ENCODE measurements at places on chromosomes 6 and 20.

DNA sequence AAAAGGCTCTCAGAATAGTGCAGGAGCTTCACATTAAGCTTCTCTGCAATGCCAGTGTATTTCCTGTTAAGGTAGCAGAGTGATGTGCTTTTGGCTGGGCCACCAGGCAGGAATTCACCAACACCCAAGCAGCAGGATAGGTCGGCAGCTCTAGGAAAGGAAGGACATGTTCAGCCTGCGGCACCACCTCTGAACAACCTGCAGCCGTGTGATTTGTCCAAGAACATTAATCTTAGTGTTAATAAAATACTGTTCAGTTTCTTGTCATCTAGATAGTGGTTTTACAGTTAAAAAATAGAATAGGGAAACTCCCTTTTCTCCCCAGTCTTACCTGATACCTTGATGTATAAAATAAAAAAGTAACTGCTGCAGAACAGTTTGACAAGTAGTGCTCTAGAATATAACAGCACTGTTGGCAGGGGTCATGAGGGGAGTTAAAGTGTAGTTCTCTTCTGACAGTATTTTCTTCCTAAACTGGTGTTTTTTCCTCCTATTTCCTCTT lies 18.8 kb downstream of the ZNF292 start:
- DNase-seq, result no peak

DNA sequence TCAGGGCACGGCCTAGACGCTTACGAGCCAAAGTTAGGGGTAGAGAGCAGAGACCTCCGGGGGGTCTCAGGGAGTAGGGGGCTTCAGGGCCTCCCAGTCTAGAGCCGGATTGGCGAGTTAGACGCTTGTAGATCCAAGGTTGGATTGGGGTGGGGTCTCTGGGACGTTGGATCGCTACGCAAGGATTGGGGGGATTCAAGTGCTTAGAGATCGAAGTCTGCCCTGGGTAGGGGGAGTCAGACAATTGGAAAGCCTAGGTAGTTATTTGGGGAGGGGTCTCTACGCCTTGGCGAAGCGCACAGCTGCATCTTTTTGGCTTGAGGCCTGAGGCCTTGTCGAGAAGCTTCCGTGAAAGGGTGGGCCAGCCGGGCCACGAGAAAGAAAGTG lies 469 bp downstream of the STX16 start:
- no peak for DNase-seq

DNA sequence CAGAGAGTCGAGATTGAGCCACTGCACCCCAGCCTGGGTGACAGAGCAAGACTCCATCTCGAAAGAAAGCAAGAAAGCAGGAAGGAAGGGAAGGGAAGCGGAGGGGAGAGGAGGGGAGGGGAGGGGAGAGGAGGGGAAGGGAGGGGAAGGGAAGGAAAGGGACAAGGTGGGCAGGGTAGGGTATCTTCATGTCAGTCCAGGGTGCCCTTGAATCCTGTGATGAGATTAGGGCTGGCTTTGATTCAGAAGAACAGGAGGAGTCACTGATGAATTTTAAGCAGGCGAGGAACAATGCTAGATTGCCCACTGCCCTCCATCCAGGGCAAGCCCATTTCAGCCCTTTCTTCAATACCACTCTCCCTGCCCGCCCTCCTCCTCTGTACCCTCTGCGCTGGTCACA lies 35.0 kb upstream of the EPB41L1 start:
- no peak for DNase-seq

- DNase-seq, result no peak
Measured at GRCh38 chr6:42025845-42026243, 24.5 kb upstream of the TAF8 start.

GRCh38 chr6:136137008-136137692 lies 113.0 kb downstream of the MTFR2 start:
- DNase-seq, result no peak
